ENCODE measurements at places on chromosomes 13 and 19.

DNA sequence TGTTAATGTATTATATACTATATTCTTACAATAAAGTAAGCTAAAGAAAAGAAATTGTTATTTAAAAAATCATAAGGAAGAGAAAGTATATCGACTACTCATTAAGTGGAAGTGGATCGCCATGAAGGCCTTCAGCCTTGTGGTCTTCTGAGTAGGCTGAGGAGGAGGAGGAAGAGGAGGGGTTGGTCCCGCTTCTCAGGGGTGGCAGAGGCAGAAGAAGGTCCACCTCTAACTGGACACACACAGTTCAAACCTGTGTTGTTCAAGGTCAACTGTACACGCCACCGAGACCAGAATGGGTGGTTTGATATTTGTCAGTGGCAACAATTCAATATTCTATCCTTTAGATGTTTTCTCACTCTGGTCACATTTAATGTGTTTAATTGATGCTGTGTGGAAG lies 67.2 kb downstream of the ALOX5AP start:
- DNase-seq: no peak

GRCh38 chr19:29748996-29749849 lies 34.2 kb upstream of the C19orf12 start:
- DNase-seq: no peak

- no peak for DNase-seq
These were observed 73.8 kb downstream of the CCDC70 start for GRCh38 chr13:51935326-51936171.

GRCh38 chr13:41938918-41939317 lies 22.0 kb downstream of the VWA8 start:
- no peak for DNase-seq

DNA sequence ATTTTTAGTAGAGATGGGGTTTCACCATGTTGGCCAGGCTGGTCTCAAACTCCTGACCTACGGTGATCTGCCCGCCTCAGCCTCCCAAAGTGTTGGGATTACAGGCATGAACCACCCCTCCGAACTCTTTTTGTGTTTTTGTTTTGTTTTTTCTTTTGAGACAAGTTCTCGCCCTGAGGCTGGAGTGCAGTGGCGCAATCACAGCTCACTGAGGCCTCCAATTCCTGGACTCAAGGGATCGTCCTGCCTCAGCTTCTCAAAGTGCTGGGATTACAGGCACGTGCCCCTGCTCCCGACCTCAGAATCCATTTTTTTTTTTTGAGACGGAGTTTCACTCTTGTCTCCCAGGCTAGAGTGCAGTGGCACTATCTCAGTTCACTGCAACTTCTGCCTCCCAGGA lies 11.4 kb downstream of the SIX5 start:
- no peak for DNase-seq

DNA sequence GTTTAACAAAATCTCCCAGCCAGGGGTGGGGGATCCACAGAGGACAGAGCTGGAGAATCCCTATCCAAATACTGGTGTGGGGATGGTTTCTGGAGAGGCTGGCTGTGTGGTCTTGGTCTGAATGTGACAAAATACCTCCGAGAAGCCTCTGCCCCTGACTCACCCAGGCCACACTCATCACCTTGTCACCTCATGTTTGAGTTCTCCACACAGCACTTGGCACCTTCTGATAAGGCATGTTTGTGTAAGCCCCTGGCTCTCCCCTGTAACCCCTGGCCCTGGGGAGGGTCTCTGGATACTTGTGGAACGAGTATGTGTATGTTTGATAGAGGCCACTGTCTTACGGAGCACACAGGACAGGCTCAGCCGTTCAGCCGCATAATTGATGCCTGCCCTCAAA lies 14.7 kb downstream of the TECR start:
- no peak for DNase-seq

GRCh38 chr13:44300895-44301638 lies 72.6 kb upstream of the SERP2 start:
- no peak for DNase-seq

DNA sequence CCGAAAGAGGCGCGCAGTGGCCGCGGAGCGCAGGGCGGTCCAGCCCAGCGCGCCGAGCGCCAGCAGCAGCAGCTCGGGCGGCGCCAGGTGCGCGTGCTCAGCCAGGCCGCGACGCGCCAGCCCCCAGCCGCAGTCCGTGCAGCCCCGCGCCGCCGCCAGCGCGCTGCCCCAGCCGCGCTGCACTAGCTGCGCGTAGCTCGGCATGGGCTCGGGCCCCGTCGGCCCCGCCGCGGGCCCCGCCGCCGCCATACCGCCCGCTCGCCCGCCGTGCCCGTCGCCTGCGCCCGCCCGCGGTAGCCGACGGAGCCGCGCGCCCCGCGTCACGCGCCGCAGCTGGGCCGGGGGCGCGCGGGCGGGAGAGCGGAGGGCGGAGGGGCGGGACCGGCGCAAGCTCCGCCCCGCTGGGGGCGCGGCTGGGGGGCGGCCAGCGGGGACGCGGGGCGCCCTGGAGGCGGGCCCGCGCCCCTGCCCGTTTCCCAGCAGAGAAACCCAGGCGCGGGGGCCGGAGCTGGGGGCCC lies at the start of gene CERS1:
Gene CERS1, minus strand, starts transcription at position 335 of the 518 bp plus-strand sequence. Its CDS starts 86 bp downstream, at position 249.
- DNase-seq: no peak

DNA sequence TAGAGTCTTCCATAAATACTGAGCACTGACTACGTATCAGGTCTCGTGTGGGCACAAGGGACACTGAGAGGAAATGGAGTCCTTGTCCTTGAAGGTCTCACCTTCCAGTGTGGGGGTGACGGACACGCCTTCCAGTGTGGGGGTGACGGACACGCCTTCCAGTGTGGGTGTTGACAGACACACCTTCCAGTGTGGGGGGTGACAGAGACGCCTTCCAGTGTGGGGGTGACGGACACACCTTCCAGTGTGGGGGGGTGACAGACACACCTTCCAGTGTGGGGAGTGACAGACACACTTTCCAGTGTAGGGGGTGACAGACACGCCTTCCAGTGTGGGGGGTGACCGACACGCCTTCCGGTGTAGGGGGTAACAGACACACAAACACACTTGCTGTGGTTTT lies 14.3 kb upstream of the EDDM13 start:
- DNase-seq: no peak
